ENCODE measurements at places on chromosomes 1 and 21.
A peak's percentile ranks its signal among the peaks of the same experiment; 100 is the strongest.

DNA sequence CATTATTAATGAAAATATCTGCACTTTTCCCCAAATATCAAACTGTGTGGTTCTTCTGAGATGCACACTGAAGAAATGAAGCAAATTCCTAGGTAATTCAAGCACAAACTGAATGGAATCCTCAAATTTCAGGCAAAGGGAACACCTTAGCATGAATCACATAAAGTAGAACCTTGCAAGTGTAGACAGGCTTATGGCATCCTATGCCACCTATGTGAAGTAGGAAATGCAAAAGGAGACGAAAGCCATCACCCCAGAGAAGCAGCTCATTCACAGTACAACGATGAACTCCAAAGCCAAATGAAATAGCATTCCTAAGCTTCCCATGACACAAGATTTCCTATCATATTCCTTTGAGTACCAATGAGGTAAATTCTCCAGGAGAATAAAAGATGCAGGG is 461.2 kb upstream of the RUNX1 start:
- no peak for DNase-seq

- no peak for DNase-seq
These were observed 639.3 kb downstream of the PTPRU start for GRCh38 chr1:29875557-29876028.

DNA sequence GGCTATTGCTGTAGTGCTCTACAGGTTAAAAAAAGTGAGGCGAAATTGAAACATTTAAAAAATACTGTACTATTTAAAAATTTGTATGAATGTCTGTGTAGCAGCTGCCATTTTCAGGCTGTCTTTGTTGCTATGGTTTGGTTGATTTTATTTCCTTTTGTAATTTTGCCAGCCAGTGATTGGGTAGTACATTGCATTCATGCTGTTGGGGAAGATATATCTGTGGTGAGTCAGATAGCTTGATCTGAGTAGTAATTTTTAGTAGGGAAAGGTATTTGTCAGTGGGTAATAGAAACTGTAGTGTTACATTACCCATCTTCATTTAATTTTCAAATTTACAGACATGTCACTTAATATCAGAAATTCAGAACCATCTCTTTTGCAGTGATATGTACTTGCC is 15.0 kb downstream of the NFIA start:
- DNase-seq = no peak

GRCh38 chr1:67648582-67649326 is 36.2 kb upstream of the GADD45A start:
- DNase-seq = no peak

- no peak for DNase-seq
These were observed 22.3 kb upstream of the COL18A1 start for GRCh38 chr21:45382697-45382997.

GRCh38 chr1:61056573-61057439 is 25.6 kb upstream of the NFIA start:
- DNase-seq = peak; percentile 30

- no peak for DNase-seq
These were observed 7.7 kb downstream of the WNT9A start for GRCh38 chr1:227939791-227940771.

- DNase-seq = no peak
These were observed 306.4 kb downstream of the DUSP10 start for GRCh38 chr1:221435504-221435904.

DNA sequence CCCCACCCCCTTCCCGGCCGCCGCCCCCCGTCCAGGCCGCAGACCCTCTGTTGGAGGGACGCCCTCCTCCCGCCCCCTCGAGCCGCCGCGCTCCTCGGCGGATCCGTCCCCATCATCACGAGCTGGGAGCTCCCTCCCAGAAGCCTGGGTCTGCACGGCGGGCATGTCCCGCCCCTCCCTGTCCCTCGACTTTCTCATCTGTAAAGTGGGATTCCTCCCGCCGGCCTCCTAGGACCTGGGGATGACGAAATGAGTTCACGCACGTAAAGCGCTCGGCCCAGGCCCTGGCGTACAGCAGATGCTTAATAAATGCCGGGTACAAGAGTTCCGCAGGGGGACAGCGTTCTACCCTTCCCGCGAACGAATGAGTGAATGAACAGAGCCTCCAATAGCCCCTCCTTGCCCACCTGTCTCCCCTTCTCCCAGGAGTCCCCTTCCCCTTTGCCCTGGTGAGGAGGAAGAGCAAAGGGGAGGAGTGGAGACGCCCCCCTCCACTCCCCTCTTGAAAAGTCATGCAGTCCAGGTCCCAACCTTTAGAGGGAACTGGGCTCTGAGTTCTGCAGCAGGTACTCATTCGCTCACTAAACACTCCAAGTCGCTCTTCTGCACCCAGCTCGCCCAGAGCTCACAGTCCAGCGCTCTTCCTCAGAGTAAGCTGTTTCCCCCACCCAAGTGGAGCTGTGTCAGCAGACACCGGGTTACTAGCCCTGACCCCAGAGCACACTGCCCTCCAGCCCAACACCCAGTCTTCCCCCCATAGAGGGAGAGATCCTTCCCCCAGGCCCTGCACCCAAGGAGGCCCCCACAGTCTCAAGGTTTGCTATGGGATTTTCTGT is 16.8 kb downstream of the RAP1GAP start:
- DNase-seq = no peak

GRCh38 chr1:160834945-160835565 is 27.6 kb downstream of the CD244 start:
- DNase-seq = no peak

GRCh38 chr1:222373216-222373615 is 174.7 kb downstream of the HHIPL2 start:
- no peak for DNase-seq

DNA sequence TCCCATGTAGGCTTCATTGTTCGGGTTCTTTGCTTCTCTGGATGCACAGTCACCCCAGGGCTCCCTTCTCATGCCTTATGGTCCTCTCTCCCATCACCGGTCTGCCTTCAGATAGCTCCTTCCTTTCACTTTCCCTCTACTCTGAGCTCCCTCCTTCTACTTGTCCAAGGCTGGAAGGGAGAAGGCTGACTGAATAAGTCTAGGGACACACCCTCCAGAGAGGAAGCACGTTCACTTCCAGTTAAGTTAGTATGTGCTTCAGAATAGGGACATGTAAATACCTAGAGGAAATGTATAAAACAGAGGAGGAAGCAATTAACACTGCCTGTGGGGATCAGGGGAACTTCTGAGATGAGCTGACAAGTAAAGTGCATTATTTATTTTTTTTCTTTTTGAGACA is 23.5 kb downstream of the CXADR start:
- DNase-seq = no peak

DNA sequence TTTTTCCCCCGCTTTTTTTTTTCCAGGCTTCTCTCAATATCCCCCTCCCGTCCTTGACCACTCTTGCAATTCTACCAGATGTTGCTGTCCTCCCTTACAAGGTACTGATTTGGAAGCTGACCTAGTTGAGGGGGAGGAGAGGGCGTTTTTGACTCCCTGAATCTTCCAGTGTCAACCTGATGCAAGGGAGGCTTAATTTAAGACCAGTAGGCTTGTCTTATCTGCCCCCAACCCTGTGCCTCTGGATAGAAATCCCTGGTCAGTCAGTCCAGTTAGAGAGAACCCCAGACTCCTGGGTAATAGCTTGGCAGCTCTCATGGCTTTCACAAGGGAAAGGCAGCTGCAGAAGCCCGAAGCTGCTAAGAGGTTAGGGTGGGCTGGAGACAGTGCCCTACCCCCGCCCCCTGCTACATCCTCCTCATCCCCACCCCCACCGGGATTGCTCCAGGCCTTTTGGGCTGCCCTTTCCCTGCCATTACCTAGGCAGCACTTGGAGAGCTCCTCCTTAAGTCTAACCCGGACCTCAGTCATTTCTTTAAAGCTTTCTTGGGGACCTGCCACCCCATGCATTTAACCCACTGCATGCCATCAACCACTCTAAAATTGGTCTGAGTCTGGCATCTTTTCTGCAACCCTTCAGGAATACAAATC is 3.6 kb downstream of the ACKR1 start:
- no peak for DNase-seq

GRCh38 chr1:187114792-187115191 is 286.0 kb downstream of the PLA2G4A start:
- DNase-seq = no peak

- DNase-seq = no peak
These were observed 138.4 kb downstream of the GLIS1 start for GRCh38 chr1:53600561-53600960.

DNA sequence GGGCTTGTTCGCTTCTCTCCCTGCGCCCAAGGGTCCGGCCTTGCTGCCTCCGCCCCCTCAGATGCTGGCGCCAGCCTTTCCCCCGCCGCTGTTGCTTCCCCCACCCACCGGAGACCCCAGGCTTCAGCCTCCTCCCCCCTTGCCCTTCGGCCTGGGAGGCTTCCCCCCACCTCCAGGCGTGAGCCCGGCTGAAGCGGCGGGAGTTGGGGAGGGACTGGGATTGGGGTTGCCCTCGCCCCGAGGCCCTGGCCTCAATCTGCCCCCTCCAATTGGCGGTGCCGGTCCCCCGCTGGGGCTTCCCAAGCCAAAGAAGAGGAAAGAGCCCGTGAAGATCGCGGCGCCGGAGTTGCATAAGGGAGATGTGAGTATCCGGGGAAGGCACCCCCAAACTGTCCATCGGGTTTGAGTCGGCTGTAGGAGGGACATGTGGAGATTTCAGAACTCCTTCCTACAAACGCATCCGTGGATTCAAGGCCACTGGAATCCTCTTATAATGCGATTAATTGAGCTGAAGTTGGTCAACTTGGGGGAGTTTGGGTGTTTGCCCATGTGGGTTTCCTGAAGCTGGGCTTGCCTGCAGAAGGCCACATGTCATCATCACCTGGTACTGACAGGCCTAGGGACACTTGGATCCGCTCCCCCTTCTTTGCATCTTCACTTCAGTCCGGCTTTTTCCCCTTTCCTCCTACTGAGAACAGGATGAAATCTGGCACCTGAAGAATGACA is 707 bp downstream of the PRCC start:
- no peak for DNase-seq

GRCh38 chr1:33986390-33987095 is 122.7 kb downstream of the HMGB4 start:
- DNase-seq = no peak

- DNase-seq = no peak
These were observed 66.1 kb upstream of the AKT3 start for GRCh38 chr1:243916160-243916559.

GRCh38 chr1:221078260-221078965 is 199.2 kb downstream of the HLX start:
- no peak for DNase-seq

DNA sequence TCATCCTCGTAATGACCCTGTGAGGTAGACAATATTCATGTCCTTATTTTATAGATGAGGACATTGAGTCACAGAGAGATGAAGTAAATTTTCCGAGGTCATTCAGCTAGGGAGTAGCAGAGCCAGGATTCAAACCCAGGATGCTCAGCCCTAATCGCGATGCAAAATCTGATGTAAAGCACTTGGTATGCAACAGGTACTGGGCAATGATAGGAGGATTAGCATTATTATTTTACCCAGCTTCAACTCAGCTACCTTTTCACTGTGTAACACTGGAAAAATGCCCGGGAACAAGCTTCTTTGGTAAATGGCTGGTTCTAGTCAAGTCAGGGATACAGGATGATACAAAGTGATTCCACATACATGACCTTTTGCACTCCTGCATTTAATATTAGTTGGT is 88.7 kb downstream of the ATP1A1 start:
- DNase-seq = no peak

Data from stimulated activated CD4-positive, alpha-beta T cell treated with anti-CD3 and anti-CD28 coated beads, Interleukin-1b, Interleukin-23, amount 100 ng/mL, for 4 hours (primary cell).